CD4-positive, CD25-positive, alpha-beta regulatory T cell (primary cell): ENCODE measurements at places on chromosomes 4 and X. TPM values are rescaled to one million over a fixed set of nuclear protein-coding genes. Genes with fewer than 3 reads are reported as not detected.

DNA sequence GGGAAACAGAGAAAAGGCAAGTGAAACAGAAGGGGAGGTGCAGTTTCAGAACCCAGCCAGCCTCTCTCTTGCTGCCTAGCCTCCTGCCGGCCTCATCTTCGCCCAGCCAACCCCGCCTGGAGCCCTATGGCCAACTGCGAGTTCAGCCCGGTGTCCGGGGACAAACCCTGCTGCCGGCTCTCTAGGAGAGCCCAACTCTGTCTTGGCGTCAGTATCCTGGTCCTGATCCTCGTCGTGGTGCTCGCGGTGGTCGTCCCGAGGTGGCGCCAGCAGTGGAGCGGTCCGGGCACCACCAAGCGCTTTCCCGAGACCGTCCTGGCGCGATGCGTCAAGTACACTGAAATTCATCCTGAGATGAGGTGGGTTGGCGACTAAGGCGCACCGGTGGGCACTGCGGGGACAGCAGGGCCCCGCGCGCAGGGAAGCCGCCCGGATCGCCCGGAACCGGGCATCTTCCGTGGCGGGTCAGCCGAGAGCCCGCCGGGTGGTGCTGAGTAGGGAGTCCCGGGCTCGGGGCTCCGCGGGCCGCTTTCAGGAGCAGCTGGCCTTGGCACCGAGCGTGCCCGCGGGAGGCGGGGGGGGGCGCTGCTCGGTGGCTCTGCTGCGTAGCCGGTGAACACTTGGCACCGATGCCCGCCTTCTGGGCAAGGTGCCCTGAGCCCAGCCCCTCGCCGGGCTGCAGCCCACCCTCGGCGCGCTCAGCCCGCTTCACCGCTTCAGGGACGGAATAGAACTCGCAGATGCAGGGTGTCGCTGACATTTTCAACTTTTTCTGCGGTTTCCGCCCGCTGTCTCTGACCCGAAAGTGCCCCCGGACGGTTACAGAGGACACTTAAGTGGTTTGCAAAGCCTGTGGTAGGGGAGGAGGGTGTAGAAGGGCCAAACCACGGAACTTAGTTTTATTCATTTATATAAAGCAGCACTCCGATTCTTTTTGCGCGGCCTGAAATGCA lies at the start of gene CD38:
TSS of gene CD38 (plus strand) at position 40 of the 953 bp plus-strand sequence. CDS start at position 127, 87 bp downstream.
- H3K4me3 ChIP-seq = peak within 1 kb of the TSS; percentile 85
- peaks cover 6% of the 10 kb centered on the region for H3K27me3 ChIP-seq
- DNase-seq = peak; percentile 28
- no peaks in the 10 kb centered on the region for H3K36me3 ChIP-seq
- no peak within 1 kb of the TSS for H3K27ac ChIP-seq
- peaks cover 28% of the 10 kb centered on the region for H3K4me1 ChIP-seq

Gene LGI2
- total RNA-seq = not detected

Gene FHIP1A
- 0.39 TPM for total RNA-seq

Gene XAGE1A
- total RNA-seq = not detected

DNA sequence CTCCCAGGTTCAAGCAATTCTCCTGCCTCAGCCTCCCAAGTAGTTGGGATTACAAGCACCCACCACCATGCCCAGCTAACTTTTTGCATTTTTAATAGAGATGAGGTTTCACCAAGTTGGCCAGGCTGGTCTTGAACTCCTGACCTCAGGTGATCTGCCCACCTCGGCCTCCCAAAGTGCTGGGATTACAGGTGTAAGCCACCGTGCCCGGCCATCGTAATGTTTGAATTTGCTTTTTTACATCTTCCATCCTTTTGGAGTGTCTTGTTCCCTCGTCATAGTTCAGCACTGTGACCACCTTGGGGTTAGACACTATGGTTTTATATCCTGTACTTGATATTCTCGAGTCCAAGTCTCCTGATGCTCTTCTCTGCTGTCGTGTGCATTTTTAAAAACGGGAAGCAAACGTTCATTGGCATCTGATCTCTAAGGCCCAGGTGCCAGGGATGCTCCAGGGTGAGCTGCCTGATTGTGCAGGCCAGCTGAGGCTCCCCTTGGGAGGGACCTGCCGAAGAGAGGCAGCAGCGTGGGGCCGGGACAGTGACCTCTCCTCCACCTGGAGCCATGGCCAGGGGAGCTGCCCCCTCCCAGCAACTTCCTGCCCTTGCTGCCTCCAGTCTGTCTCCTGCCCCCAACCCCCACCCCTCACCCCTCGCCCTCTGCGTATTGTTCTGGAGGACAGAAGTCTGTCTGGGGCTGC lies 16.7 kb downstream of the DGKQ start:
- no peak for DNase-seq
- H3K27me3 ChIP-seq = no peaks in the 10 kb centered on the region
- no peak overlapping the region for H3K27ac ChIP-seq
- H3K36me3 ChIP-seq = peaks cover 4% of the 10 kb centered on the region
- no peaks in the 10 kb centered on the region for H3K4me1 ChIP-seq

DNA sequence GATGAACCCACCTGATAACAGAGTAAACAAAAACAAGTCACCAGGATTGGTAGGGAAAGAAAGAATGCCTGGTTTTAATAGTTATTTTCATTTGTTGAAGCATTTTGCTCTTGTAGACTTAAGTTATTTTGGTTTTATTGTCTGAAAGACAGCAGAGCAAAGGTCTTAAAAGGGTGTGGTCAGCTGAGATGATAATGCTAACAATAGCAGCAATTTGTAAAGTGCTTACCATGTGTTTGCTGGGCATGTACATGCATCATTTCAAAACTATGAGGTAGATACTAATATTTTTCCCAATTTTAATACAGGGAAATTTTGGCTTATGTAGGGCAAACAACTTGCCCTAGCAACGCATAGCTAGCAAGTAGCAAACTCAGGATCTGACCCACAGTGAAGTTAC lies 46.8 kb upstream of the SLC10A4 start:
- no peak overlapping the region for H3K27ac ChIP-seq
- peaks cover 3% of the 10 kb centered on the region for H3K27me3 ChIP-seq
- DNase-seq = no peak
- H3K4me1 ChIP-seq = peaks cover 2% of the 10 kb centered on the region

Gene SMIM14
- 5.2 TPM for total RNA-seq

GRCh38 chr4:121714548-121714947 lies 17.8 kb upstream of the ANXA5 start:
- peaks cover 4% of the 10 kb centered on the region for H3K4me1 ChIP-seq
- H3K27me3 ChIP-seq = peaks cover 24% of the 10 kb centered on the region
- no peak for DNase-seq
- no peak overlapping the region for H3K4me3 ChIP-seq

Gene TMSB15A
- total RNA-seq = not detected

GRCh38 chr4:122163767-122164166 lies 11.6 kb downstream of the BLTP1 start:
- no peak overlapping the region for H3K27ac ChIP-seq
- no peak overlapping the region for H3K4me3 ChIP-seq
- no peak for DNase-seq
- H3K36me3 ChIP-seq = peaks cover 23% of the 10 kb centered on the region
- H3K27me3 ChIP-seq = no peaks in the 10 kb centered on the region
- H3K4me1 ChIP-seq = no peaks in the 10 kb centered on the region

- no peak overlapping the region for H3K27ac ChIP-seq
- H3K27me3 ChIP-seq = peaks cover 5% of the 10 kb centered on the region
- no peaks in the 10 kb centered on the region for H3K36me3 ChIP-seq
- peaks cover 14% of the 10 kb centered on the region for H3K4me1 ChIP-seq
Observed at GRCh38 chr4:6267573-6267972, 2.1 kb upstream of the WFS1 start.

DNA sequence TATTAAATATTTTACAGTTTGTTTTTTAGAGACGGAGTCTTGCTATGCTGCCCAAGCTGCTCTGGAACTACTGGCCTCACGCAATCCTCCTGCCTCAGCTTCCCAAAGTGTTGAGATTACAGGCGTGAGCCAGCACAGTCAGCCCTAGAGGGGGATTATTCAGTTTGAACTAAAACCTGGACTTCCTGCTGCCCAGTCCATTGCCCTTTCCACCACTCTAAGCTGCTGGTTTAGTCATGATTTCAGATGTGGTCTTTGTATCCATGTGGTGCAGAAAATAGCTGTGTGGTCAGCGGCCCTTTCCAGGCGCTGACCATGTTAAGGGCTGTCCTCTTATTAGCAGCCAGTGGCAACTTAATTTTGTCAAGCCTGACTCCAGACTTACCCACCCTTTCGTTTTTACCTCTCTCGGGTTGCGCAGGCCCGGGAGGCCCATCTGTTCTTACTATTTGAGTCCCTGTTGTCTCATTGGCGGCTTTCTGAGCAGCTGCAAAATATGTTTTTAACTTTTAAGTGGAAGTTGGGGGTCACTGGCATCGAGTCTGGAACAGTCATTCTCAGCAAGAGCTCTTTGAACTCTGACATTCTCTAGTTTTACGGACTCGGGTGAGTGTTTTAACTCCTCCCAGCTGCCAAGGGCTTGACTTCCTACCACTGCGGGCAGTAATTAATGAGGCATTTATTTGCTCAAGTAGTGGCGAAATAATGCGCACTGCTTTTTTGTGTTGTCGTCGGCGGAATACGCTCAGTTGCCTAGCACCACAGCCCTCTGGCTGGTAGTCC lies 773 bp upstream of the VMA21 start:
- H3K27ac ChIP-seq = peak overlapping the region; percentile 93
- peaks cover 49% of the 10 kb centered on the region for H3K4me1 ChIP-seq
- no peaks in the 10 kb centered on the region for H3K36me3 ChIP-seq
- H3K4me3 ChIP-seq = peak overlapping the region; percentile 64

- no peaks in the 10 kb centered on the region for H3K4me1 ChIP-seq
- no peak overlapping the region for H3K27ac ChIP-seq
- H3K4me3 ChIP-seq = no peak overlapping the region
- H3K27me3 ChIP-seq = no peaks in the 10 kb centered on the region
- DNase-seq = no peak
Observed at GRCh38 chr4:123109139-123109538, 186.7 kb upstream of the NUDT6 start.

DNA sequence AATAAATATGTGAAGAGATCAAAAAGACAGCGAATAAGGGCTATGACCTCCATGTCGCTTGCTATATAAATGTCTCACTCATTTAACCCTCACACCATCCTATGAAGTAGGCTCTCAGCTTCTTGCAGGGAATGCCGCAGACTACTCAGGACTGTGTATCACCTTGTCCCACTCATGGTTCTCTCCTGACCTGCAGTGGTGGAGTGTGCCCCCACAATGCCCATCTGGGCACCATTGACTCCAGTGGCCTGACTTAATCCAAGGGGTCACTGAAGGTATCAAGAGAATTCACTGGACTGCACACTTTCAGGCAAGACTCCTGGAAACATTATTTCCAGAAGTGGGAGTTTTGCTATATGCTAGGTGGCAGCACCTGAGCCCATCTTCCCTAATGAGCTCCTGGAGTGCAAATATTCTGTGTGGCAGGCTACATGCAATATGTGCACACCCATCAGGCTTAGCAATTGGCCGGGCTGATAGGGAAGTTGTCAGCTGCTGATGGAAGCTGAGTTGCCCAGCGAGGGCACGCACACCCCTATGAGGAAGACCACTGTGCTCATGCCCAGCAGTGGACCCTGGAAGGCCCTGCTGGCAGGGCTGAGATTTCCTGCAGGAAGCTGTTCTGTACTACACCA lies 8.2 kb upstream of the EFNB1 start:
- H3K4me1 ChIP-seq = no peaks in the 10 kb centered on the region
- no peak overlapping the region for H3K27ac ChIP-seq
- no peaks in the 10 kb centered on the region for H3K36me3 ChIP-seq
- DNase-seq = no peak
- no peak overlapping the region for H3K4me3 ChIP-seq

Gene PDCL2
- total RNA-seq = not detected

- no peak overlapping the region for H3K4me3 ChIP-seq
- no peak overlapping the region for H3K27ac ChIP-seq
- H3K27me3 ChIP-seq = no peaks in the 10 kb centered on the region
- DNase-seq = no peak
- no peaks in the 10 kb centered on the region for H3K36me3 ChIP-seq
Observed at GRCh38 chr4:166169111-166169510, 296.1 kb downstream of the TLL1 start.

Gene NPY2R
- not detected for total RNA-seq

Gene NPNT
- total RNA-seq = not detected

Gene RAB41
- total RNA-seq = not detected

DNA sequence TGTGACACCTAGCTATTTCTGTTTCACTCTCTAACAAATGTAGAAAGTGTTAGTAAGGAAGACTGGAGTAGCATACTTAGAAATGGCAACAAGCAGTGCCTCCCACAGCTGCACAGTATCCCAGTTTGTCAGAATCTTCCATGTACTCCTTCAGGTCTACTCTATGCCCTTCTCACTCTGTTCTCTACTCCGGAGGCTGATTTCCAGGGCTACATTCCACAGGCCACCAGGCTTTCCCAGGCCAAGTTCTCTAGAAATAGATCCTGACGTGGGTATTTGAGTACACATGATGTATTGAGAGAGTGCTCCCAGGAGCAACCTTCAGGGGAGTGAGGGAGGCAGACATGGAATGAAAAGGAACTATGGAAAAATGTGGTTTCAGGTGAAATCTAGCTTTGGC lies 177.3 kb upstream of the GK2 start:
- no peaks in the 10 kb centered on the region for H3K36me3 ChIP-seq
- no peak overlapping the region for H3K27ac ChIP-seq
- peaks cover 1% of the 10 kb centered on the region for H3K27me3 ChIP-seq
- no peak for DNase-seq
- H3K4me3 ChIP-seq = no peak overlapping the region

DNA sequence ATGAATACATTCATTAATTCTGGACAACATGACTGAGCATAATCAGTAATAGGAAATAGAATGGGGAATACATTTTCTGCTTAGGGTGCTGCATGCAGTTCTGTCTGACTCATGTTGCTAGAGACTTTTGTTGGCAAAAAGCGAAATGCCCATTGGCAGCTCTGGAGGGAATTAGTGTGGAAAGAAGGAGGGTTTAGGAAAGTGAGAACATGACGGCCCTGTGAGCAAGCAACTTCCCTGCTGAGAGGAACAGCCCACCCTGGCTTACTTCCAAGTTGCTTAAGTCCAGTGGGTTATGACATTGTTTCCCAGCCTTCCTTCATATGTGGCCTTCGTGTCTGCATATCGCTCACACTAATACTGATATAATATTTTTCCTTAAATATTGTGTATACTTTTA lies 13.8 kb downstream of the MAD2L1 start:
- H3K4me3 ChIP-seq = no peak overlapping the region
- H3K4me1 ChIP-seq = no peaks in the 10 kb centered on the region
- no peaks in the 10 kb centered on the region for H3K27me3 ChIP-seq
- no peak overlapping the region for H3K27ac ChIP-seq

Gene ADGRG2
- not detected for total RNA-seq

Gene PHKA1
- 0.30 TPM for total RNA-seq

- no peaks in the 10 kb centered on the region for H3K27me3 ChIP-seq
- H3K4me1 ChIP-seq = peaks cover 10% of the 10 kb centered on the region
- no peaks in the 10 kb centered on the region for H3K36me3 ChIP-seq
- peak; percentile 19 for DNase-seq
- peak overlapping the region; percentile 26 for H3K4me3 ChIP-seq
Observed at GRCh38 chrX:103215425-103215991, 600 bp downstream of the BEX4 start.

GRCh38 chr4:164616961-164617360 lies 137.0 kb upstream of the SMIM31 start:
- no peak overlapping the region for H3K4me3 ChIP-seq
- no peaks in the 10 kb centered on the region for H3K36me3 ChIP-seq
- no peak overlapping the region for H3K27ac ChIP-seq
- no peak for DNase-seq

DNA sequence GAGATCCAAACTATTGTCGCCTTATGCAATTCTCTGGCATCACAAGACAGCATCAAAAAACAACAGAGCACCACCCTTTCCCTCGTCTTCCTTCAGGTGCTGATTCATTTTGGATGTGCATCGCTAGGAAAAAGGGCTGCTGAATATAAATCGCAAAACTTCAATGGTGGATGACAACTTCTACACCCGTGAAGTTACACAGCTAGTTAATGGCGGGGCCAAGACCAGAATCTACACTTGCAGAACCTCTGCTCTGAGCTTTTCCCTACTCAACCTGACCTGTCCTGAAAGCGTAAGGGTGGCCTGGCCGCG lies 674 bp downstream of the GNPDA2 start:
- no peak for DNase-seq
- H3K4me1 ChIP-seq = peaks cover 28% of the 10 kb centered on the region
- peak overlapping the region; percentile 90 for H3K4me3 ChIP-seq
- no peaks in the 10 kb centered on the region for H3K27me3 ChIP-seq
- H3K27ac ChIP-seq = no peak overlapping the region
- H3K36me3 ChIP-seq = no peaks in the 10 kb centered on the region
